CD8-positive, alpha-beta T cell (primary cell): ENCODE measurements at places on chromosomes 5 and 9.

DNA sequence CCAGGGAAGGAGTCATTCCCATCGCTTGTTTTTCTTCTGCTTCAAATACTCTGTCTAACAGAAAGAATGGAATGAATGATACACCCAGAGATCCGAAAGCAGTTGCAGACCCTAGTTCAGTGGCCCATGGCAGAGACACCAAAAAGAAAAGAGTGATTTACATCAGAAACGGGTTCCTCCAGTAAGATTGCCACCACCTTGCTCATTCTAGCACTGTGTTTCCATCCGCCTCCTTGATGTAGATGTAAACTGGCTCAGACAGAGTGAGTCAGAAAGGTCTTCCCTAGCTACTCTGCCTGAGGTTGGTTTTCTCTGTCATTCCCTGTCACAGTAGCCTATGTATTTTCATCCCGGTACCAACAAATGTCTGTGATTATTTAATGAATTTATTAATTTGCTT is 15.9 kb upstream of the CLINT1 start:
- DNase-seq = no peak

DNA sequence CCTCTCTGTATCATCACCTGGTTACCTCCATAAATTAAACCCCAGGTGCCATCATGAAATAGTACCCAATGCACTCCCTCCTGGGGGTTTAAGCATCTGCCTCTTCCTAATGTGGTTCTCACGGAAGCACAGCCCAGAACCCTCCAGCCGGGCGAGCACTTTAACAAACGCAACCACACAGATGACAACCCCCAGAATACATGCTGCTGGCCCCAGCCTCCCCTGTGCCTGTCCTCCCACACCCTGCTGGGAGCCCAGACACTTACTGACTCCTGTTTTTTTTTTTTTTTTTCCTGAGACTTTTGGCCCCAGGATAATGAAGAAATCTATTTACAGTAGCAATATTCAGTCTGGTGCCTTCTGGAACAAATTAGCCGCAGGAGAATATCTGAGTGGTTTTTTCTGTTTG is 50.0 kb upstream of the COL5A1 start:
- DNase-seq = no peak

DNA sequence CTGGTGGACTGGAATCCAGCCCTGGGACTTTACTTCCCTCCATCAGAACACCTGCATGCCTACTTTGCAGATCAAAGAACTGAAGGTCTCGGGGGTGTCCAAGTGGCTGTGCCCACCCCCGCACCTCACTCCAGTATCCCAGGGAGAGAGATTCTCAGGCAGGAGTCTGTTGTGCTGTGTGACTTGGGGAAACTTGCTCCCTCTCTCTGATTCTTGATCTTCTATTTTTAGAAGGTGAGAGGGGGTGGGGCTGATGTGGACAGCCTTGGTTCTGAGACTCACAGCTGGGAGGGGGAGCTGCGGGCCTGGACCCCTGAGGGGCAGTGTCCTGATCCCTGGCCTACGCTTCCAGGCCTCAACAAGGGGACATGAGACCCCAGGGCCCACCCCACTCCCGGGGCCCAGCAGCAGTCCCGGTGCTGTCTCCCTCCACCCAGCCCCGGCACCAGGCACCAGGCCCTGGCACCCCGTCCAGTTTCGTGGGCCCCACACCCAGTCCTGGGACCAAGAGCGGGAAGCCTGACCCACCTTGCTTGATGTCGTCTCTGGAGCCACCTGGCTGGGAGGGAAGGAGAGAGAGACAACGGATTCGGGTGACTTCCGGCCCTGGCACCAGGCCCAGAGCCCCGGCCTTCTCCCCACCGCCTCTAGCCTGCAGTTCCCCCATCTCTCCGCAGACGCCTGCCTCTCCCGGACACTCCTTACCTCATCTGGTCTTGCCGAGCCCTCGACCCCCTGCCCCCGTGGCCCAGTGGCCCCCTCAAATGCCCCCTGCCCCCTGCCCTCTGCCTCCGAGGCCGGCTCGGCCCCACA is 74.0 kb upstream of the SPTLC1 start:
- DNase-seq = no peak

DNA sequence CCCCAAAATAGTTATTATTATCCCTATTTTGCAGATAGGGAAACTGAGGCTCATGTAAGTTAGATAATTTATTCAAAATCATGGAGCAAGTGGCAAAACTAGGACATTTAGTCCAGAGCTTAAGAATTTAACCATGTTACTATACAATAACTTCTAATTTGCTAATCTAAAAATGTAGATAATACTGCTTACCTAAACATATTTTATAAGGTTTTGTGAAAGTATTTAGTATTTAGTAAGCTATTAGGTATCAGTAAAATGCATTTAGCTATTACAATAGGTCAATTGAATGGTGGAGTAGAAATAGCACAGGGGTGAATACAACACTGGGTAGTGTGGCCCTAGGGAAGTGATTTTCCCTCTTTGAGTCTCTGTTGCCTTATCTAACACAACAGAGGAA is 648.3 kb downstream of the KIF4B start:
- no peak for DNase-seq

DNA sequence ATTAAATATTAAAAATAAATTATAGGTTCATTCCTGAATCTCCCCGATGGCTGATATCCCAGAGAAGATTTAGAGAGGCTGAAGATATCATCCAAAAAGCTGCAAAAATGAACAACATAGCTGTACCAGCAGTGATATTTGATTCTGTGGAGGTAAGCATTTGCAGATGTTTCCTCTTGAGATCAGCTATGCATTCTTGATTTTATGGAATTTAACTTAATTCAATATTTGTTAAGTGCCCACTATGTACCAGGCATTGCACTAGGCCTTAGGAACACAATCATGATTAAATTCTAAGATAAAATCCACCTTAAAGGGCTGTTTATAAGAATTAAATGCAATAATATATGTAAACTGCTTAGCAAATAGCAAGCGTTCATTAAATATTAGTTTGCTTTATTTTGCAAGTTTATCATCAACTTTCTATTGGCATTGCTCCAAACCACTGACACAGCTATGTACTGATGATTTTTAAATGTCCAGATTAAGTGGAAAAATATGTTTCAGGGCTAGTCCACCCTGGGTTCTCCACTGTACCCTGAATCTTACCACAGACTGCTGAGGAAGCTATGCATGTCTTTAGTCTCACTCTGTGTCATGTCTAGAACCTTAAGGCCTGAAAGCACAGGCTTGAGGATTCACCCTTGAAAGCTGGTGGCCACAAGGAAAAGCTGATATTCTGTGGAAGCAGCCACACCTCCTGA is 33.2 kb downstream of the SLC22A4 start:
- no peak for DNase-seq

GRCh38 chr9:98075332-98075805 is 18.8 kb downstream of the NANS start:
- peak; percentile 65 for DNase-seq

- no peak for DNase-seq
These were observed 79.3 kb downstream of the PPP2R2B start for GRCh38 chr5:146799231-146799630.

DNA sequence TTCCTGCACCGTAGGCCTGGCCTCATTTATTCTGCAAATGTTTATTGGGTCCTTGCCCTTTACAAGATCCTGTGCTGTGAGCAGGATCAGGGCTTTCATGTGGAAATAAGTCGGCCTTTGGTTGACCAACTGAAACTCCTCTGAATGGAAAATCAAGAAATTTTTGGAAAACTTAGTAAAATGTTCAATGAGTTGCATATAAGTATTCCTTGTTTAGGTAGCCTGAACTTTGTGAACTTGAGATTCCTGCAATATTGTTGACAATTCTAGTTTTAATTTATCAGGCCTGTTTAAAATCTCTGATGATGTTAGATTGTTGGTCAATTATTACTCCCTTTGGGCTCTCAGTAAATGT is 1.1 kb downstream of the MAML1 start:
- no peak for DNase-seq

GRCh38 chr5:173917788-173918786 is 29.9 kb downstream of the CPEB4 start:
- peak; percentile 59 for DNase-seq

DNA sequence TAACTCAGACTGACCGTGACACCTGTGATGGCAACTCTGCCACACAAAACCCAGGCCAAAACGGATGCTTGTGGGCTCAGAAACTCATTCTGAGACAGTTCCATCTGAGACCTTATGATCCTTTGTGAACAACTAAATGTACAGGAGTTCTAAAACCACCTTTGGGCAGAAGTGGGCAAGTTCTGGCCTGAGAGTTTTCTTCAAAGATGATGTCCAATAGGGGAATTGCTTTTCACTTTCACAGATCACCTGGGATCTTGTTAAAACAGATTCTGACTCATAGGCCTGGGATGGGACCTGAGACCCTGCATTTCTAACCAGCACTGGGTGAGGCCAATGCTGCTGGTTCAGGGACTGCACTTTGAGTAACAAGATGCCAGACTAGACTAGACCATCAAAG is 67.8 kb upstream of the SLC25A51 start:
- DNase-seq = no peak

DNA sequence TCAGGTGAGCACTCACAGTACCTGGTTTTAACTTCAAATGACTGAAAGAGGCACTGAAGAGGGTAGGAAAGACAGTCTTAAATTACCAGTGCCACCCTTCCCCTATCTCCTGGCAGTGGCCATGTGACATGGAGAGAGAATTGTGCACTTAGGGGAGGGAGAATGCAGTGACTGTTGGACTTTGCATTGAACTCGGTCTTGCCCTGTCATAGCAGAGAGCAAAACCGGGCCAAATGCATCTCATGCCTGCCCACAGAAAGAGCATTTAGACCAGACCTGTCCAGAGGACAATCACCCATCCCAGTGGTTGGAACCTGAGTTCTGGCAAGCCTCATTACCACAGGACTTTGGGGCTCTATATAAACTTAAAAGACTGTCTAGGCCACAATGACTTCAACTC is 211.8 kb upstream of the SH3GL2 start:
- no peak for DNase-seq

GRCh38 chr9:135046739-135047350 is 40.6 kb upstream of the OLFM1 start:
- no peak for DNase-seq

- no peak for DNase-seq
These were observed 301.3 kb downstream of the CWC27 start for GRCh38 chr5:65070026-65070425.

DNA sequence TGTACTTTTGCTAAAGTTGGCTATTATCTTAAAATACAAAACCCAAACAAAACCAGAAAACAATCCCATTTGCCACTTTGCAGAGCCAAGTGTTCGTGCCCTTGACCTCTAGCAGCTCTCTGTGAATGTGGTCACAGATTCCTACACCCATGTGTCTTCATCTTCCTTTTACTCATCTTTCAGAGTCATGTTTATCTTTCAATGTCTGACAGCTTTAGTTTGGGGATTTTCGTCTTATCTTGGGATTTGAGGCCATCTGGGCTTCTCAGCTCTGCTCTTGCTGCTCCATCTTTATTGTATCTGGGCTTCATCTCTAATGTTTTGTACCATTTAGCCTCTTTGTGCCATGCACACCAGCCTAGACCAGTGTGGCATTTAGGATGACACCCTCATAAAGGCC is 81.0 kb downstream of the DAPK1 start:
- DNase-seq = no peak

DNA sequence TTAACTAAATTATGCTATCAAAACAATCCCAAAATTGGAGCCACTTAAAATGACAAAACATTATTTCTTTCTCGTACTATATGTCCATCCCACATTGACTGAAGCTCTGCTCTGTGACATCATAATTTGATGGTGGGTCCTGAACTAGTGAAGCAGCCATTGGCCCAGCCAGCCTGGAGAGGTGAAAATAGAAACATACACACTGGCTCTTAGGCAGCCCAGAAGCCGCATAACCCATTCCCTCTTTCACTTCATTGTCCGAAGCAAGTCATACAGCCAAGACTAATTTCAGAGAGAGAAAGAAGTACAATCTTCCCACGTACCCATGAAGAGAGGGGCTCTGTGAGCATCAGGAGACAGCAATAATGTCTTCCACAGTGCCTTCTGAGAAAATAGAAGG is 342.5 kb downstream of the NFIB start:
- no peak for DNase-seq

- DNase-seq = no peak
These were observed 158.1 kb upstream of the MAST4 start for GRCh38 chr5:66438087-66438486.

DNA sequence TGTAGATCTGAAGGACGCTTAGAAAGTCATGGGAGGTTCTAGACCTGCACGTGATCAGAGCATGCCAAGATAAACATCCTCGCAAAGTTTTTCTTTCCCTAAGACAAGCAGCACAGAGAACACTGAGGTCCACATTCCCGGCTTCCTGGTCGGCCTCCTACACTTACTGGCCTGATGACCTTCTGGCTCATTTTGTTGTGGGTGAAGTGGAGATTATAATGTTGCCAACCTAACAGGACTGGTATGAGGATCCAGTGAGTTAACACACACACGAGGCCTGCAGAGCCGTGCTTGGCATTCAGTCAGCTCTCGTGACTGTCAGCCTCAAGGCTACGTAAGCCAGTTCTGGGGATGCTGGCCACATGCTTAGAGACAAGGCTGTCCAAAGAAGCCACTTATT is 186.0 kb downstream of the TENT4A start:
- DNase-seq = no peak

DNA sequence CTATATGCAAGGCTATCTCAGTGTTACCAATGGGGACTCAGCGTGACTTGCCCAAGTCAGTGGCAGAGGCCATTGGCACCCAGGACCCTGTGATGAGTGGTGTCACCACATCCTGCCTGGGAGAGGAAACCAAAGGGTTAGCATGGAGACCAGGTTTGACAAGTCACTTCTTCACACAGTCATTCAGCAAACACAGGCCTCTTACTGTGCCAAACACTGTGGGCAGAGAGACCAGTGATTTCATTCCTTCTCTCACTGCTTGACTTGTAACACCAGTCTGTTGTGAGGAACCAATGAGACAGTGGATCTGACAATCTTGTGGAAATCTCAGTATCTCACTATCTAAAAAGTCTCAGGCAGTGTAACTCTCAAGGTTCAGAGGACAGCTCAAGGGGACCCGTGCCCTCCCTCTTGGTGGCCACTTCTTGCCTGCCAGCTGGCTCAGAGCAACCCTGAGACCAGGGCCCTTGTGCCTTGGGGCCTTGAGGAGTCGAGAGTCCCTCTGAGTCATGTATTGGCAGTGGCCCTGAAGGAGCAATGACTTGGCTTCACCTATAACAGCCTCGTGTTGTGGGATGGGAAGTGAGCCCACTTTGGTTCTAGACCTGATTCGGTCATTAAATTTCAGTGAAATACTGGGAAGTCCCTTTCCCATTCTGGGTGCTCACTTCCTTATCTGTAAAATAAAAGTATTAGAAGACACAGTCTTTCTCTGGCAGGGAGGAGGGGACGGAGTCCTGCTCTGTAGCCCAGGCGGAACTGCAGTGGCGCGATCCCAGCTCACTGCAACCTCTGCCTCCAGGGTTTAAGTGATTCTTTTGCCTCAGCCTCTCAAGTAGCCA is 1.6 kb downstream of the FABP6 start:
- no peak for DNase-seq

GRCh38 chr9:24218656-24219055 is 327.0 kb downstream of the IZUMO3 start:
- no peak for DNase-seq

DNA sequence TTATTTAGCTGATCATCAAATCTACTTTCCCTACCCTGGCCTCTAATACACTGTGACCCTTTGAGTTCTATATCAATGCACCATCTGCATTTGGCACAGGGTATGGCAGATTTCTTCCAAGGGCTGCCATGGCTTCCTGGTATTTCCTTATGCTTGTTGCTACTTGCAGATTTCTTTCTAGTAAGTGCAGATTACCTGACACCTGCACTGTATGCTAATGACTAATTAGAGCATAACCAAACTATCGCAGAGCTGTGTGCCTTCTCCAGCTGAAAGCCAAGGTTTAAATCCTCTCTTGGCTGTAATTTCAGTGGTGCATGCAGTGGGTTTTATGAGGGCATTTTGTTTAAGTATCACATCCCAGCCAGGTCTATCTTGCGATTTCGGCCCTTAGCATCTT is 293.7 kb downstream of the KIF4B start:
- no peak for DNase-seq

GRCh38 chr5:65229841-65230240 is 251.9 kb downstream of the ADAMTS6 start:
- no peak for DNase-seq
